Panc1 (cell line): ENCODE measurements at places on chromosomes 6 and 20. TPM values are rescaled to one million over a fixed set of nuclear protein-coding genes. Genes with fewer than 3 reads are reported as not detected.

NOX3 gene
- total RNA-seq = not detected

PTPRK gene
- total RNA-seq = 61.8 TPM

CDSN gene
- not detected for total RNA-seq

OVOL2 gene
- total RNA-seq = 0.77 TPM

GRCh38 chr20:5557123-5557522 is 193.1 kb upstream of the SHLD1 start:
- no peak overlapping the region for H3K27ac ChIP-seq
- no peaks in the 10 kb centered on the region for H3K4me1 ChIP-seq
- peak; percentile 8 for DNase-seq
- H3K4me3 ChIP-seq = no peak overlapping the region

DNA sequence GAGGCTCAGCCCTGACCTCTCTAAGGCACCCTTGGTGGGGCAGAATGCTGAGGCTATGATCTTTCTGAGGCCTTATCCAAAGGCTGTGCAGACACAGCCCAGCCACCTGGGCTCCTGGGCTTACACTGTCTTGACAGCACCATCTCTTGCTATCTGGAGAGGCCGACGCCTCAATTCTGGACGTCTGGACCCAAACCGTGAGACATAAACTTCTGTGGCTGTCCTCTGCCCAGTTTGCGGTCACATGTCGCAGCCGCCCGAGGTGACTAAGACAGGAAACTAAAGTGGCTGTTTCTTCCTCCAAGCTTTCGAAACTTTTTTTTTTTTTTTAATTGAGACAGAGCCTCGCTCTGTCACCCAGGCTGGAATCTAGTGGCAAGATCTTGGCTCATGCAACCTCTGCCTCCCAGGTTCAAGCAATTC is 49.3 kb downstream of the PRR18 start:
- H3K27ac ChIP-seq = no peak overlapping the region
- H3K36me3 ChIP-seq = no peaks in the 10 kb centered on the region
- no peak overlapping the region for H3K4me3 ChIP-seq
- H3K27me3 ChIP-seq = peaks cover 9% of the 10 kb centered on the region

GRCh38 chr6:158158123-158158522 is 9.9 kb downstream of the SERAC1 start:
- no peak overlapping the region for H3K27ac ChIP-seq
- DNase-seq = no peak
- H3K36me3 ChIP-seq = peaks cover 8% of the 10 kb centered on the region
- no peaks in the 10 kb centered on the region for H3K4me1 ChIP-seq

DNA sequence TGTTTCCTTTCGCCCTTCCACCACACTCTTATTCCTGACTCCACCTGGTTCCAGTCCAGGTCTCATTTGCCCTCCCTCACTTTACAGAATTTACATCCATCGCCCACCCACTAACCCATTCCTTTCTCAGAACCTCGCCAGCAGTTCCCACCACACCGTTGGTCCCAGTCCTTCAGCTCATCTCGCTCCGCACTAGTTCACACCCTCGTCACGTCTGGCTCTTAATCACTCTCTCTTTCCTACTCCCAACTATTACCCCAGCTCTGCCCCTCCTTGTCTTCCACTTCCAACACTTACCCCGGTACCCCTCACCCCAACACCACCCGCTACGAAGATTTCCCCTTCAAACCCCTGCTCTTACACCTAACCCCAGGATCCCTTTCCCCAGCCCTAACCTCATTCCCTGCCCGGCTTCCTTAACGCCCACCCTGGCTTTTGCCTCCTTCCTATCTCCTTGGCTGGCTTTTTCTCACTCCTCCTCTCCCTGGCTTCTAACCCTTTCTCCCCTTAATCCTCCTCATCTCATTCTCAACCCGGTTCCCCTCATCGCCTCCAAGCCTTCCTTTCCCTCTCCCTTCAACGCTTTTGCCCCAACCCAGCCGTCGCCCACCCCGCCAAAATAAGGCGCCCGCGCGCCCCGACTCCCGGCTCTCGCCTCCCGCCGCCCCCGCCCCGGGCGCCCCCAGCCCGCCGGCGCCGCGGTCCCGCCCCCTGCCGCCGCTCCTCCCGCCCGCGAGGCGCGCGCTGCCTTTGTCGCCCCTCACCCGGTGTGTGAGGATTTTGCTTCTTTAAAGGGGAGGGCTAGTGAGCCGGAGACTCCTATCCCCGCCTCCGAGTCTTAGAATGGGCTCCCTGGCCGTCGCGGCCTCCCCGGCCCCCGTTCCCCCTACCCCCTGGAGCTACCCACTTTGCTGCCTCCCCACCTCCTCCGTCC is 542 bp downstream of the USP49 start:
- H3K4me3 ChIP-seq = peak overlapping the region; percentile 63
- no peaks in the 10 kb centered on the region for H3K27me3 ChIP-seq
- peaks cover 6% of the 10 kb centered on the region for H3K4me1 ChIP-seq
- peak overlapping the region; percentile 68 for H3K27ac ChIP-seq
- no peak for DNase-seq

DNA sequence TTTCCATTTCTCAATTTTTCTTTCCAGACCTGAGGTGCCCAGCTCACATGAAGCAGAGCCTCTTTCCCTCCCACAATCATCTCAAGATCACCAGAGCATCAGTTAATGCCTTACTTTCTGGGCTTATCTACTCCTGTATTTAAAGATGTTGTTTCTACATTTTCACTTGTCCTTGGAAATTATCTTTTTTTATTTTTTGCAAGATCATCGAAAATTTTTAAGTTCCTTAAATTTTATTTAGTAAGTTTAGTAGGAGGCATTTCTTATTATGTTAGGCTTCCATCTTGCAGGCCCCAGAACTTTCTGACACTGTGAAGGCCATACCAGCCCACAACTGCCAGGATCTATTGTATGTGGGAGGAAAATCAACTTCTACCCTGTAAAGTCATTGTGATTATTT is 466.0 kb downstream of the PRKN start:
- no peaks in the 10 kb centered on the region for H3K36me3 ChIP-seq
- H3K4me1 ChIP-seq = no peaks in the 10 kb centered on the region
- DNase-seq = no peak
- no peak overlapping the region for H3K27ac ChIP-seq
- no peak overlapping the region for H3K4me3 ChIP-seq
